ENCODE measurements at places on chromosomes 2 and 18.

- no peak for DNase-seq
These were observed 77.2 kb upstream of the TTN start for GRCh38 chr2:178884440-178884839.

DNA sequence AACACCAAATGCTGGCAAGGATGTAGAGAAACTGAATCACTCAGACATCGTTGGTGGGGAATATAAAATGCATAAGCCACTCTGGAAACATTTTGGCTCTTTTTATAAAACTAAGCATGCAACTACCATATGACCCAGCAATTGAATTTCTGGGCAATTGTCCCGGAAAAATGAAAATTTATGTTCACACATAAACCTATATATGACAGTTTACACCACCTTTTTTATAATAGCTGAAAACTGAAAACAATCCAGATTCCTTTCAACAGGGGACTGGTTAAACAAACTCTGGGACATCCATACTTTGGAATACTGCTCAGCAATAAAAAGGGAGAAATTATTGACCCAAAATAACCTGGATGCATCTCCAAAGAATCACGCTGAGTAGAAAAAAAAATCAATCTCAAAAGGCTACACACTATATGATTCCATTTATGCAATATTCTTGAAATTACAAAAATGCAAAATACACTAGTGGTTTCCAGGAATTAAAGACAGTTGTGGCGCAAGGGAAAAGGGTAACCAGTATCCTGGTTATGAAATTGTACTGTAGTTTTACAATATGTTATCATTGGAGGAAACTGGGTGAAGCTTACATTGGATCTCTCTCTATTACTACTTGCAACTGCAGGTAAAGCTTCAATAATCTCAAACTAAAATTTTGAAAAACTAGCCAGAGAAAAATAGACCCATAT is 130.2 kb upstream of the PID1 start:
- no peak for DNase-seq

DNA sequence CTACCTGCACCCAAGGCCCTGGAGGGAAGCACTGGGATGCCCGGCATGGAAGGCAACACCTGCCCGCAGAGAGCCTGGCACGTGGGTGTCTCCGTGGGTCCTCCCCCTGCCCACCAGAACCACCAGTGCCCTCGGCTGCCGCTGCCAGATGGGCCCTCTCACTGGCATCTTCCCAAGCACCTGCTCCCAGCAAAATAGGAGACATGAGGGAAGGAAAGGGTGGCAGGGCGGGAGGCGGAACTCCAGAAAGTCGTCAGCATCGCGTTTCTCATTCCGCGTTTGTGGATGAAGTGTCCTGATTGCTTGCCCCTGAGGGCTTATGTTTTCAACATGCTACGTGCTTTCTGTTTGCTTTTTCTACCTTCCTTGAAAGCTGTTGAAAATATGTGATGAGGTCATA is 8.8 kb upstream of the SNTG2 start:
- DNase-seq = no peak

- DNase-seq = peak; percentile 21
These were observed 387.1 kb downstream of the PTPRM start for GRCh38 chr18:7954238-7954637.

DNA sequence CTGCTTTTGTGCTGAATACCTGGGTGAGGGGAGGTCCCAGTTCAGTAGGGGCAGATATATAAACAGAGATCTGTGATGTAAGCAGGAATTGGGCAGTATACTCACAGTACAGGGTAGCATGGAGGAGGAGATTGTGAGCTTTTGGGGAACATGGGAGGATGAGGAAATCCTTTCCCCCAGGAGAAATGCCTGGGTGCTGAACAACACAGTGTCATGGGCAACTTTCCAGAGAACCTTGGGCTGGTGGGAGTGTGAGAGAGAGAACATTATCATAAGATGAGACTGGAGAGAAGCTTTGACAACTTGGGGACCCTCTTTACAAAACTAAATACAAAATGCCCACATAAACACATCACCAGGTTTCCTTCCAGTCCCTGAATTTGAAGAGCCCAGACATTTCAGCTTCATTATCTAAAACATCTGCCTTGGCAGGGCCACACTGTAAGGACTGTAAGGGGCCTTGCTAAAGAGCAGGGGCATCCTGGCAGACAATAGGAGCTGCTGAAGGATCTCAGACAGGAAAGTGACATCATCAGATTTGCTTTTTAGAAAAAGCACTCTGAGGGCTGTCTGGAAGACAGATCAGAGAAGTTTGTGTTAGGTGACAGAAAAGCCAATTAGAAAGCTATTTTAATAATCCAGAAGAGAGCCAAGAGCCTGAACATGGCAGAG is 303.1 kb upstream of the FBXO11 start:
- DNase-seq = no peak

GRCh38 chr2:60926741-60927552 is 45.6 kb downstream of the REL start:
- no peak for DNase-seq

- DNase-seq = no peak
These were observed 45.9 kb downstream of the ITPRID2 start for GRCh38 chr2:181937473-181937872.

- no peak for DNase-seq
These were observed 223.9 kb downstream of the MBD5 start for GRCh38 chr2:148244593-148245292.

DNA sequence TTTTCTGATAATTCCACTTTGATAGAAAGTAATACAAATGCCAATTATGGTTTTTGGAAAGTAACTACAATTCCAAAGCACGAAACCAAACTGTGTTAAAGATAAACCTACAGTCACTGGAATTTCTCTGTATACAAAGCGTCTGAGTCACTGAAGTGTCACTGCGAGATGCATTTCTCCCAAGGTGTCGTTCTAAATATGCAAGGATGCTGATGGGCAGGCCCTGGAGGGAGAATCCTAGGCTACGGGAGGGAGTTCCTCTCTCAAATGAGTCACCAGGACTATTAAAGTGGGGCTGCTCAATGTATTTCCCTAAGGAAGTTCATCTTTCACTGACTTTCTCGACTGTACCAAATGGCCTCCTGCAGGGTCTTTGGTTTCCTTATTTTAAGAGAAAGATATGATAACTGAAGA is 163.8 kb upstream of the STK17B start:
- no peak for DNase-seq

DNA sequence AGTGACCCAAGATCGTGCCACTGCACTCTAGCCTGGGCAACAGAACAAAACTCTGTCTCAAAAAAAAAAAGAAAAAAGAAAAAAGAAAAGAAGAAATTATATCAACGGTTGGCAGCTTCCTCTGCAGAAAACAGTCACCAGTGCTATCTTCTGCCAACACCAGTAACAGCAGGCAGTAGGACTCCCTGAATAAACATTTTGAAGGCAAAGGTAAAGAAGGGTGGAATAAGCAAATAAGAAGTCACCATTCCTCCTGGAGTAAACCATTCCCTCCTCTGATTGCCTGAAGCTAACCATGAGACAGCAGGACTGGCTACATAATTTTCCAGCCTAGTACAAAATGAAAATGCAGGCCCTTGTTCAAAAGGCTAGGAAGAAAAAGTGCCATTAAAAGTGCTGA is 9.0 kb upstream of the RNF103 start:
- DNase-seq = no peak

DNA sequence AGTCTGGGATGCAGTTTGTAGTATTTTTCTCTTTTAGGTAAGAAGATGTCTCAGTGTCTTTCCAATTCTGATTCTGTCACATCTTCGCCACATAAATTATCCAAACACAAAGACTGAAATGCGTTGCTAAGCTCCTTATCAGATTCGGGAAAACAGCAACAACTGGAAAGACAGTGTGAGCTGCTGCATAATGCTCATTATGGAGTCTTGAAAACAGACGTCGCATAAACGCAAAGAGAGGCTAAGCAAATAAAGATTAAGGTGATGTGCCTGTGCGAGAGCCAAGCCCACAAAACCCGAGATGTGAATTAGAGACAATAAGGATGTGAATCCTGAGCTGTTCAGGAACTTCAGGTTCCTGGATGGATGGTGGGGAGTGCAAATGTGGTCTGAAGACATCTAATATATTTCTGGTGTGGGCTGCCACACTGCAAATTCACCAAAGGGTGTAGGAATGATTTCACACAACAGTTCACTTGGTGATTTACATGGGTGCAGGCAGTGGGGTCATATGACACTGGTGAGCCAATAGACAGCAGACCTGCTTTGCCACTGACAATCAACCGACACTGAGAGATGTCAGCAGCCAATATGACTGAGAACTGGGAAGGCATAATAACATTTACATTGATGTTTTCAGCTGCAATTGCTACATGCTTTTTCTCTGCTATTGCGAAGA is 195.8 kb downstream of the MTX2 start:
- no peak for DNase-seq

- no peak for DNase-seq
These were observed 119.1 kb downstream of the AQP4 start for GRCh38 chr18:26746398-26746797.

- DNase-seq = no peak
These were observed 15.0 kb upstream of the KLF7 start for GRCh38 chr2:207180741-207181140.

GRCh38 chr2:50260886-50261285 is 771.0 kb downstream of the NRXN1 start:
- DNase-seq = no peak

GRCh38 chr2:188970211-188970610 is 4.0 kb upstream of the COL3A1 start:
- DNase-seq = no peak

GRCh38 chr2:42838133-42838532 is 45.8 kb upstream of the HAAO start:
- no peak for DNase-seq

GRCh38 chr18:34207344-34207851 is 17.3 kb downstream of the NOL4 start:
- no peak for DNase-seq

- DNase-seq = no peak
These were observed 145.0 kb downstream of the DCC start for GRCh38 chr18:52484977-52485376.

DNA sequence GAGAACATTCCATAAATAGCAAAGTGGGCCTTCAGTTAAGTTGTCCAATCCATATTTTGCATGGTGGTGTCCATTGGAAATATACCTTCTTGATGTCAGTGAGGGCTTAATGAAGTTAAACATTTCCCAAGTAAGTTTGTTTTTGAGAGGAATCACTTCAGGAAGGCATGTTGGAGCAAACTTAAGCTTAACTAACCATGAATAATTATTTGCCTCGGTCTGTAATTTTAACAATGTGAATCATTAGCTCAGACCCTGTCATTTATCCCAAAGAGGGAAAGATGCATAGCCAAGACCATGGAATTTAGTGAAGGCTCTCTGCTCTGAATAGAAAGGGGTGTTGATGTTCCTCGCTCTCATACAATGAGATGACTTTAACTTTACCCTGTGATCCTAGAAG is 47.4 kb downstream of the SPATS2L start:
- no peak for DNase-seq

- DNase-seq = no peak
These were observed 906.1 kb downstream of the SLC4A3 start for GRCh38 chr2:220533485-220533884.

DNA sequence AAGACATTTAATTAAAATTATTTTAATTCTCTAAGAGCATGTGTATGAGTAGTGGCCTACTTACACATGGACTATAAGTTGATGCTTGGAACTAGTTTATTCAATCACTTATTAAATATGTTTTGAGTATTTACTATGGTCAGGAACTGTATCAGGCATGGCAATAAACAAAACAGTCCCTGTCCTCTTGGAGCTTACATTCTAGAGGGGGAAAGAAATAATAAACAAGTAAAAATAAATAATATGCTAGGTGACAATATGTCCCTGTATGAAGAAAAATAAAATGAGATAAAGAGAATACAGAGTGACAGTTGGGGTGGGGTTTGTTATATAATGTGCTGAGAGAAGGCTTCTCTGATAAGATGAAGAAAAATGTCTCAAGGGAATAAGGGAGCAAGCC is 74.5 kb downstream of the MYO3B start:
- no peak for DNase-seq

GRCh38 chr2:126302043-126302442 is 353.9 kb upstream of the GYPC start:
- DNase-seq = no peak

DNA sequence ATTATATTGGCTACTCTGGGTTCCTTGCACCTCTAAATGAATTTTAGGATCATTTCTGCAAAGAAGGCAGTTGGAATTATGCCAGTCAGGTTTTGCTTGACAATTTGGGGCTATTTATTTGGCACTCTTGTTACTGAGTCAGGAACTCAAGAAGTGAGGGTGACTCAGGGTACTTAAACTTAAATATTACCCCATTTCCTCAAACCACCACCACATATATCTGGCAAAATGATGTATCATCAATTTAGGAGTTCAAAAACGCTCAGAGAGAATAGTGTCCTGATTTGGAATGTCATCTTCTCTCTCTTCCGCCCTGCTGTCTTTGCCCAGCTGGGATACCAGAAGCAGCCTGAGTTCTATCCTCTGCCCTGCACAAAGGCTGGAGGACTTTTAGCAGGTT is 2.4 kb upstream of the THNSL2 start:
- DNase-seq = no peak

GRCh38 chr2:214034417-214034816 is 376.4 kb upstream of the VWC2L start:
- DNase-seq = no peak

- DNase-seq = no peak
These were observed 148.7 kb upstream of the OSR1 start for GRCh38 chr2:19507137-19507536.

DNA sequence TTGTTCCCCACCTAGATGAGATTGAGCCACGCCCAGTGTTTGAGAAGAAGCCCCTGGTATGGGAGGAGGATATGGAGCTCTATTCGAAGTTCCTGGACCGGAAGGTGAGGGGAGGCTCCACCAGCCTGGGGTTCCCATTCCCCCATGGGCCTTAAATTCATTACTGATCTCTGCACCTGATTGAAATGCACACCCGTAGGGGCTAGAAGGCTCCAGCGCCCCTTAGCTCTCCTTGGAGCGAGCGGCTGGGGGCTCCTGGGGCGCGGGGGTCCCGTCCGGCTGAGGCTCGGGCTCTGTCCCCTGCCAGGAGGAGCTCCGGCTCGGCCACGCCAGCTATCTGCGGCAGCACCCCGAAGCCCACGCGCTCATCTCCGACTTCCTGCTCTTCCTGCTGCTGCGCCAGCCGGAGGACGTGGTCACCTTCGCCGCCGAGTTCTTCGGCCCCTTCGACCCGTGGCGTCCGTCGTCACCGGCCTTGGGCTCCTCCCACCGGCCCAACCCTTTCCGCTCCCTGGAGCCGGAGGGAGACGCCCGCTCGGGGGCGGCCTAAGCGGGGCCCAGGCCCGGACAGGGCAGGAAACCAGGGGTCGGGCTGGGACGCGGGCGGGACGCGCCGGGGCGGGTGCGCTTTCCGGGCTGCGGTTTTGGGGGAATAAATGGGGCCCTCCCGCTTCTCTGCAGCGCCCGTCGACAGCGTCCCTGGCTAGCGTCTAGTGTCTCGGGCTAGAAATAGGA is 10.9 kb downstream of the CATIP start:
- DNase-seq = peak; percentile 84

All from CD8-positive, alpha-beta T cell (primary cell).